ENCODE measurements at places on chromosomes 16 and 17.

DNA sequence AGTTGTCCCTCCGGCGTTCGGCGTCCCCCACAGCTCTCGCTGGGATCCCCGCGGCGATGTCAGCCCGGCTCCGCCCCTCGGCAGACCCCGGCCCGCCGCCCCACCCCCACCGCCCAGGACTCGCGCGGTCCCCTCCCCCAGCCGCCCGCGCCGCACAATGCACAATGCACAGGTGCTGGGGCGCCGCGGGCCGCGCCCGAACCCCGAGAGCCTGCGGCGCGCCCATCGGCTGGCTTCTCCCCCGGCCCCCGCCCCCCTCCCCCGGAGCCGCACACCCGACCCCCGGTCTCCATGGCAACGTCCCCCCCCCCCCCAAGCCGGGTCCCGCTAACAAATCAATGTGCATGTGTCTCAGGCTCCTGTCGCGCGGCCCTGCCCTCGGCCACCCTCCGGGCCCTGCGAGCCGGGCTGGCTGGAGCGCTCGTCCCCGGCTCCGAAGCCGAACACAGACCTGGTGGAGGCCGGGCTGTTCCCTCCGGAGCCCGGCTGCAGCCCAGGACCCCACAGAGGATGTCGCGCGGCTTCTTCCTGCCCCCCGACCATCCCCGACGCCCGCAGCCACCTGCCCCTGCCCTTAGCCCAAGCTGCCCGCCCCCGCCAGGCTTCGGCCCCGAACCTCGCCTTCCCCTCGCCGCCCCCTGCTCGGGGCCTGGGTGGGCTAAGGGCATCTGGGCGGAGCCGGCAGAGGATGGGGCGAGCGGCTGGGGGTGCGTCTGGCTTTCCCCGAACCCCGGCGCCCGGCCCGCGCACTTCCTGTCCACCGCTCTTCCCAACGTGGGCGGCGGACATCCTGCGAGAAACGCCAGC, 818 bp upstream of the CBX8 start:
- no peak for DNase-seq

DNA sequence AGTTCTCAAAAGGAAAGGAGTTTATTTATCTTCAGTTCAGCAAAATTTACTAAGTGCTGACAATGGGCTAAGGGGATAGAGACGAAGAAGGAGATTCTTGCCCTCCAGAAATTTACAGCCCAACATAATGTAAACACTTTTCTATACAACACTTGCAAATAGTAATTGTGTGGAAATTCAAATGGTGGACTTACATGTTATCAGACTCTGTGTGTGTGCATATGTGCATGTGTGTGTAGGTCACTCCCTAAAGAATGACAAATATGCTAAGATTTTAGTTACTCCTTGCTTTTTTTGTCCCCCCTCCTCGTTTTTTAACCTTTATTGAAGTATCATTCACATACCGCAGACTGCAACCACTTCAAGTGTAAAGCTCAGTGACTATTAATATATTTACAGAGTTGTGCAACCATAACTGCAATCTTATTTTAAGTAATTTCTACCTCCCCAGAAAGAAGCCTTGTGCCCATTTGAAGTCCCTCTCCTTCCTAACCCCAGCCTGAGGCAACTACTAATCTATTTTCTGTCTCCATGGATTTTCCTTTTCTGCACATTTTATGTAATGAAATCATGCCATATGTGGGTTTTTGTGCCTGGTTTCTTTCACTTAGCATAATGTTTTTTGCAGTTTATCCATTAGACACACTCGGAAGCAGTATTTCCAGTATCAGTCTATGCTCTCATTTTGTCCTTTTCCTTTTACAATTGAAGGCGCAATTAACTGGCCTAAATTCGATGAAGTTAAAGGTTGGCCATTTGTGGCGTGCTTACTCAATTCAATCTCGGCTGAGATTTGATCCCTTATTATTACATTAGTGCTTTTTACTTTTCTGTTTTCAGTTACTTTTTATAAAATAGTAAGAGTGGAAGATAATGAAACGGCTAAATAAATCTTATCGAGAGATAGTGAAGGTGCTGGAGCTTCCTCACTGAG, 318.4 kb downstream of the HAPSTR1 start:
- DNase-seq, result no peak

- DNase-seq, result no peak
Observed at GRCh38 chr17:50558091-50558490, 2.4 kb upstream of the CACNA1G start.

- no peak for DNase-seq
Observed at GRCh38 chr17:57397402-57397801, 141.1 kb downstream of the MSI2 start.

GRCh38 chr16:10642964-10643363, 51.8 kb downstream of the TEKT5 start:
- no peak for DNase-seq

DNA sequence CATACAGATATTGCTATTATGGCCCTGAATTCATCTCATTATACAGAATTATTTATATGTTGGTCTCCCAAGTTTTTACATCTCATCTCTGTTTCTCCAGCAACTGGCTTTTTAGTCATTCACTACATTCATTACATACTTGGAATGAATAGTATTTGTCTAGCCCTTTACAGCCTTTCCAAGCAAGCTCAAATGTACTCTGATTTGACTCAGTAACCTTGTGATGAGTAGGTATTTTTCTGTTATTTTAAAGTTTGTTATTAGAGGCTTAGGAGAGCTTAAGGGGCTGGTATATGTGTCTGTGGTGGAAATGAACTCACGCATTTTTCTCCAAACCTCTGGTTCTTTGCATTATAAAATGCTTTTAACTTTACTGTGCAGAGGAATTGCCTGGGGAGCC, 224.7 kb downstream of the SNX29 start:
- DNase-seq, result no peak

- no peak for DNase-seq
Observed at GRCh38 chr16:26454102-26454501, 612.6 kb upstream of the C16orf82 start.

DNA sequence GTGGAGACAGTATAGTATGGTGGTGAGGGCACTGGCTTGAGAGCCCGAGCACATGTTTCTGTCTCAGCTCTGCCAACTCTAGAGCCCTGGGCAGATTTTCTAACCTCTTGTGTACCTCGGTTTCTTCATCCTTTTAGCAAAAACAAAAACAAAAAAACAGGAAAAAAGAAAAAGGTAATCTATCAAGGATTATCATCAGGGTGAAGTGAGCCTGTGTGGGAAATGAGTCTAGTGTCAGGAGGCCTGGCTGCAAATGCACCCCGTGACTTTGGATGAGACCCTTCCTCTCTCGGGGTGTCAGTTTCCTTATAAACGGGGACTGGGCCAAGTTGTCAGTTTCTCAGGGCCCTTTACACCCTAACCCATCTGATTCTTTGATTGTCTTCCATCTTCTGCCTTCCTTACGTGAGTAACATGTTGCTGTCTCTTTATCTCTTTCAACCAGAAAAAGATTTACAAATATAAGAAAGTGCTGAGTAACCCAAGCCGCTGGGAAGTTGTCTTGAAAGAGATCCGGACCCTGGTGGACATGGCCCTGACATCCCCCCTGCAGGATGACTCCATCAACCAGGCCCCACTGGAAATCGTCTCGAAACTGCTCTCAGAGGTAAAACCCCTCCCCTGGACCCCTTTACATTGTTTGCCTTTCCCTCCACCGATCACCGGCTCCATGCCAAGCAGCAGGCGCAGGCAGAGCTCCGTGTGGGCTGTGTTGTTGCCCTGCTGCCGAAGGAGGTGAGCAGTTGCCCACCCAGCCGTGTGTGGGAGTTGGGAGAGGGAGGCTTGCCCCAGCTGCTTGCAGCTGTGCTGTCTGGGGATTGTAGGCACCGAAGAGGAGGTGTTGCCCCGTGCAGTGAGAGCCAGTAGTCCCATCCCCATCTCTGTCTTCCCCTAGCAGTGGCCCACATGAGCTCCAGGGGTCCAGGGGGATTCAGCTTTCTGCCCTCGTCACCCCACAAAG, 127.1 kb upstream of the PLCG2 start:
- DNase-seq, result no peak

DNA sequence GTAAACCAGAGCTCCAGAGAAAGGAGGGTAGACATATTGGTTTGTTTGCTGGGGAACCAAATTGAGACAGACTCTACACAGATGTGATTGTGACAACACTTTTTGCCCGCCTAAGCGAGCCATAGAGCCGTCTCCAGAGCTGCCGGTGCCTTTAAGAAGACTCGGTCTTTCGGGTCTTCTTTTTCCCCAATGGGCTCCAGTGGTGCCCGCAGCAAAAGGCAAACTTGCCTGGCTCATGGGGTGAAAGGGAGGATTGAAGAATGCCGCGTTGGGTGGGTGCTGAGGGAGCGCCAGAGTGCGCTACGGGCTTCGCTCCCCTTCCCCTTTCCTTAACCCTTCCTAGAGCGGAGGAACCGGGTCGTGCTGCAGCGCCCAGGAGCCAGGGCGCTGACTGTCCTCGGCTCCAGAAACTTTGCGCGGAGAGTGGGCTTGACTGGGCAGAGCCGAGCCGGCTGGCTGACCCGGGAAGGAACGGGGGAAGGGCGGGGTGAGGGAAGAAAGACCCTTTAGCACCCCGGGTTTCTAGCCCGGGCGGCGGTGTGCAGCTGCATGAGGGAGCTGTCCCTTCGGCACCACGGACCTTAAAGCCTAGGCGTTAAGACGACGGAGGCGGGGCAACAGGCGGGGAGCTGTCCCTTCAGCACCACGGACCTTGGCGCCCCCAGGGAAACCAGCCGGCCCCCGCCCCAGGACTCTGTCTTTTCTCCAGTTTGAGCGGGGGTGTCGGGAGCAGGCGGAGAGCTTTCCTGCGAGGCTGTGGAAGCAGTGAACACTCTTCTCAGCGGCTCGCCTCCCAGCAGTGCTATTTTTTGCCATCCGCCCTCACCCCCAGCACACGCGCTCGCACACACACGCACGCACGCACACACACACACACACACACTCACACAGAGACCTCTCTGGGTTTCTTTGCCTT, at the start of gene CACNG3:
Gene CACNG3 (plus strand): TSS at position 880 of the 916 bp plus-strand sequence. CDS start 420 bp downstream, outside the sequence.
- no peak for DNase-seq

DNA sequence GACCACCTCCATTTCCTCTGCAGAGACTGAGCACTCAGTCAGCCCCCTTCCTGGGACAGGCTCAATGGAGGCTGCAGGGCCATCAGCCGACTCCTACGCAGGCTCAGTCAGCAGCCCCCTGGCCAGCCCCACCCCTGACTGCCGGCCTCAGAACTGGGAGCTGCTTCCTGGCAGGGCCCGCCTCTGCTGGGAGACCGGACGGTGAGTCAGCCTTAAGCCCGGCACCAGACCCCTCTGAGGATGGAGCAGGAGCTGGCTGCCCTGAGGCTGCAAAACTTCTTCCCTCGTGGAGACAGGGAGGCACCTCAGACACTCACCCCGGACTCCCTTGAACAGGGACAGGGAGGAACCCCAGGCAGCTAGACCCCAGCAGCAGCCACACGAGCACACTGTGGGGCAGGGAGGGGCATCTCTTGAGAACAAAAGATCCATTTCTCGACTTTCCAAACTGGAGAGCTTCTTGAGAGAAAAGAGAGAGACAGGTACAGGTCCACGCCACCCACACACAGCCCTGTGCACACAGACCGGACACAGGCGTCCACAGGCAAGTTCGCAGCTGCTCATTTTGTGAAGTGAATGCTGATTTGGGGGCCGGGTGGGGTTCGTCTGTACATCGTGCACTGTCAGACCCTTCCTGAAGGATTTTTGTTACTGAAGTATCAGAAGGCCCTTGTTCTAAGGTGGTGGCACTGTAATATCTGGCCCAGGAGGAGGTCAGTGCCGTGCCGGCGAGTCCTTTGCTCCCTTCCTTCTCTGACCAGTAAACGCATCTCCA, 1.3 kb upstream of the TUBB3 start:
- no peak for DNase-seq

DNA sequence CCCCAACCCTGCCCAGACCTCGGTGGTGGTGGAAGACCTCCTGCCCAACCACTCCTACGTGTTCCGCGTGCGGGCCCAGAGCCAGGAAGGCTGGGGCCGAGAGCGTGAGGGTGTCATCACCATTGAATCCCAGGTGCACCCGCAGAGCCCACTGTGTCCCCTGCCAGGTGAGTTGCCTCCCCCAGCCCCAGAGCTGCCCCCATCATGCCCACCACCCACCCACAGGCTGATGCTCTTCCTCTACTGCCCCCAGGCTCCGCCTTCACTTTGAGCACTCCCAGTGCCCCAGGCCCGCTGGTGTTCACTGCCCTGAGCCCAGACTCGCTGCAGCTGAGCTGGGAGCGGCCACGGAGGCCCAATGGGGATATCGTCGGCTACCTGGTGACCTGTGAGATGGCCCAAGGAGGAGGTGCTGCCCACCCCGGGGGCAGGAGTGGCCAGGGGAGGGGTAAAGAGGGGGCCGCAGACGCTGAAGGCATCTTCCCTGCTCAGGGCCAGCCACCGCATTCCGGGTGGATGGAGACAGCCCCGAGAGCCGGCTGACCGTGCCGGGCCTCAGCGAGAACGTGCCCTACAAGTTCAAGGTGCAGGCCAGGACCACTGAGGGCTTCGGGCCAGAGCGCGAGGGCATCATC, 8.4 kb downstream of the GALK1 start:
- no peak for DNase-seq

DNA sequence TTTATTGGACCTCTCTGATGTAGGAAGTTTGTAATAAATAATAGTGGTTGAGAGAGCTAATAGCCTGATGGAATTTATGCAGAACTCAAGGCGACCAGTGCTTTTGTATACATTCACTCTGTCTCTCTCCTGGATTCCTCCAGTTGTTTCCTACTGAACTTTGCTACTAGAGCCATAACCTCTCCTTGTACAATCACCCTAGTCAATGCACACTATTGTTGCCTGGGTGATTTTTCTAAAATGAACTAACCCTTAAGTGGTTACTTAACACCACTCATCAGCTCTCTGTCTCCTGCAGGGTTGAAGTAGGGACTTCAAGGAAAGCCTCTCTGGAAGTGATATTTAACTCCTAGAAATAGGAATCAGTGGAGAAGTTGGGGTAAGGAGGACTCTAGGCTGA, 9.7 kb downstream of the PHKB start:
- DNase-seq, result no peak

DNA sequence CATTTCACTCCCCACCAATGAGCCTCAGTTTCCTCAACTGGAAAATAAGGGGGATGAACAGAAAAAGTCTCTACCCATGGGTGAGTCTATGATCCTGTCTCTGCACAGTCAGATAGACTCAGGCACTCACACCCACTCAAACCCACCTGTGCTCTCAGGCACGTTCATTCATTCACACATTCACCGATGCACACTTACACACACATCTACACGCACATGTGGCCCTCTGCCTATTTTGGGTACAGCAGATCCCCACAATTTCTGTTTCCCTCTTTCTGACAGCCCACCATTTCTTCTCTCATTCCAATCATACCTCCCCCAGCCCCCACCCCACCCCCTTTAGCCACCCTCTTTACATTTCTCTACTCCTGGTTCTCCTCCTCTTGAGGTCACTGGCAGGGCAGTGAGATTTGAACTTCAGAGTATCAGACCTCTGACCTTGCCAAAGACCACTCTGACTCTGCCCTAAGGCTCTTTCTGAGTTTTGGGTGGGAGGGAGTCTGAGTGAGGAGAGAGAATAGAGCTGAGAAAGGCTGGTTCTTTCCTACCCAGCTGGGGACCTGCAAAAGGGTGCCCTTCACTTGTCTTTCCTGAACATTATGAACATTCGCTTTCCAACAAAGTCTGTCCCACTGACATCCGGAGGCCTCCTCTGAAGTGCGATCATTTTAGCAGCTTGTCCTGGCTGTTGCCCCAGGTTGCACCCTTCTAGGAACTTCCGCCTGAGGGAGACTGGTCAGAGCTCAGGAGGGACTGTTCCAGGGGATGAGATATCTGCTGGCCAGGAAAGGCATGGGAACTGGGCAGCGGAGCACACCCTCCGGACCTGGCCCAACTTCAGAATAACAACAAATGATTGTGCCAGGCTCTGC, 10.1 kb upstream of the COL1A1 start:
- no peak for DNase-seq
